ENCODE measurements at places on chromosomes 1 and 21.

DNA sequence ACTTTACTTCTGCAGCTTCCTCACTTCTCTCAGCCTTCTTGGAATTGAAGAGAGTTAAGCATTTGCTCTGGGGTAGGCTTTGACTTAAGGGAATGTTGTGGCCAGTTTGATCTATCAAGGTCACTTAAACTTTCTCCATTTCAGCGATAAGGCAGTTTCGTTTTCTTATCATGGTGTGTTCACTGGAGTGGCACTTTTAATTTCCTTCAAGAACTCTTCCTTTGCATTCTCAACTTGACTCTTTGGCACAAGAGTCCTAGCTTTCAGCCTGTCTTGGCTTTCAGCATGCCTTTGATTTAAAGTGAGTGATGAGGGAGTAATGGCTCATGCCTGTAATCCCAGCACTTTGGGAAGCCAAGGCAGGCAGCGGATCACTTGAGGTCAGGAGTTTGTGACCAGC is 38.7 kb downstream of the HS2ST1 start:
- no peak for DNase-seq

- no peak for DNase-seq
These were observed 592 bp upstream of the ZNF326 start for GRCh38 chr1:89994231-89994804.

DNA sequence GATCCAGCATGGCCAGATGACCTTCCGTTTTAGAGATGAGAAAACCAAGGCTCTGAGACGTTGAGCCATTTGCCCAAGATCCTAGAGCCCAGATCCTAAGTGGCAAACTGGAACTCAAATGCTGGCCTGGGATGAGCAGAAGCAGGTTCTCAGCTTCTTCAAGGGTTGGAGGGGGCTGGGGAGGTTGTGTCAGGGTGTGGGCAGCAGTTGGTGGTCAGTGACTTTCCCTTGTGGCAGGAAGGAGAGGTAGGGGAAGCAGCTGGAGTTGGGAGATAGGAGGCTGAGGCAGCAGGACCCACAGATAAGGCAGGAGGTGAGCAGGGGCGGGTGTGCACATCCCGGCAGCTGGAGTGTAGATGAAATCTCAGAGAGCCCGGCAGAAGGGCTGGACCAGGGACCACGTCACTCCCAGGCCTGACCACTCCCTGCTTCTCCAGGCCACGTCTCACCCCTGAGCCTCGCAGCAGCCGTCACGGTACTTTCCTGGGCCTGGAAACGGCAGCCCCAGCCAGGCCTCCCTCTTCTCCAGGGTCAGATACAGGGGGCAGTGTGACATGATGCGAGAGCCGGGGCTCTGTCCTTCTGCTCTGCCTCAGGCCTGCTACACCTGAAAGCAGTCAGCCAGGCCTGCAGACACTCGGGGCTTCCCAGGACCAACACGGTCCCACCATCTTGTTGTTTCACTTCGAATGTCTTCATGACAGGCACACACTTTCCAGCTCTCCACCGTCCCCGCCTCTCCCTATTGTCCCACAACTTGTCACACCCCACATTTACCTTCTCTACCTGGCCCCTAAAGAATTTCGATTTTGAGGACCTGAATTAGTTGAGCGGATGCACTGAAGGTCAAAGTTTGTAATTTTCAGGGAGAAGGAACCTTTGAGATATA is 11.5 kb upstream of the LAPTM5 start:
- no peak for DNase-seq

- no peak for DNase-seq
These were observed 126.2 kb downstream of the KAZN start for GRCh38 chr1:14724678-14725077.

GRCh38 chr1:113940365-113941244 is 11.5 kb downstream of the HIPK1 start:
- DNase-seq: no peak

GRCh38 chr21:45954261-45954660 is 27.3 kb upstream of the COL6A1 start:
- no peak for DNase-seq

- DNase-seq: no peak
These were observed 28.2 kb downstream of the GPR88 start for GRCh38 chr1:100565937-100566699.

DNA sequence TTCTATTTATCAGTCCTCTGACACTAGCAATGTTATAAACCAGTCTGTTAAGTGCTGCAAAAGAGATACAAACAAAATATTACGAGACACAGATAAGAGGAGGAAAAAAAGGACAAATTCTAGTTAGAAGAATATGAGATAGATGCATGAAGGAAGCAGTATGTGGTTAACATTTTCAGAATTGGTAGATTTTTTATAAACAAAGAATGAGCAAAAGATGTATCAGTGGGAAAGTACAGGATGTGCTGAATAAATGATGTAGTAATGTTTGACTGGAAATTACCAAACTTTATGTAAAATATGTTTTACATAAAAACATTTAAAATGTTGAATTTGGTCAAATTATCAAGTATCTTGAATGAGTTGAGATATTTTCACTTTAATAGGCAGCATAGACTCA is 574.2 kb downstream of the NUF2 start:
- no peak for DNase-seq

DNA sequence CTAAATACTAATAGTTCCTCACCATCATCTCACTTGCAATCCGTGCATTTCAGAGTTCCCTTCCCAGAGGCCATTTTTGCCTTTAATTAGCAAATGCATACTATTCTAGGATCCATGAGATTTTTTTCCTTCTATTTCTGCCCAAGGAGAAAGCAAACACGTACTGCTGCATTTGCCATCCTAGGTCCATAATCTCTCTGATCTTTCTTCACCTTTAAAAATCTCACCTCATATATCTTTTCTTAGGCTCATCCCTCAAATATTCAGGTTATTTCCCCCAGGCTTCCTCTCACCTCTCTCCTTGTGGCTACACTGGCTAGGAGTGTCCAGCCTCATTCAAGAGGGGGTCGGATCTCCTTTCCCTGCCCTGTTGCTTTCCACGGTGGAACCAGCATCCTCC is 338.6 kb downstream of the SETD4 start:
- DNase-seq: no peak

DNA sequence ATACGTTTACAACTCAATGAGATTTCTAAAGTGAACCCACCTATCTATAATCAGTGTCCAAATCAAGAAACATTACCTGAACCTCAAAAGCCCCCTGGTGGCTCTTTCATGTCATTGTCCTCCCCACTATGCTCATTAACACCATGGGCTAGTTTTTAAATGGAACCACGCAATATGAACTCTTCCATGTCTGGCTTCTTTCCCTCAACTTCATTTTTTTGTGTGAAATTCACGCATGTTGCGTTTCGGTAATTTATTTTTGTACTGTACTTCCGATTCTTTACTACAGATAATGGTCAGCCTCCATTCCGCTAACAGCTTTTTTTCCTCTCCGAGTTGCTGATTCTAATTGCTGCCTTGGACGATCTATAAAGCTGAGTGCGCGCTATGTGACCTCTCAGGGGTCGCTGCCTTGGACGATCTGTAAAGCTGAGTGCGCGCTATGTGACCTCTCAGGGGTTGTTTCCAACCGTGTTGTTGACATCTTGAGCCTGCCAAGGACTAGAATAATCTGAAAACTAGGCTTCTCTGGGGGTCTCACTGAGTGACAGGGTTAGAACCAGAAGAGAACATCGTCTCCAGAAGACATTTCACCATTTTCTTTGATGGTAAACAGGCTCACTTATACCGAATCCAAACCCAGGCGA is 1.1 kb upstream of the CACYBP start:
- DNase-seq: peak; percentile 77

GRCh38 chr1:208834381-208835096 is 590.4 kb upstream of the PLXNA2 start:
- DNase-seq: peak; percentile 85

DNA sequence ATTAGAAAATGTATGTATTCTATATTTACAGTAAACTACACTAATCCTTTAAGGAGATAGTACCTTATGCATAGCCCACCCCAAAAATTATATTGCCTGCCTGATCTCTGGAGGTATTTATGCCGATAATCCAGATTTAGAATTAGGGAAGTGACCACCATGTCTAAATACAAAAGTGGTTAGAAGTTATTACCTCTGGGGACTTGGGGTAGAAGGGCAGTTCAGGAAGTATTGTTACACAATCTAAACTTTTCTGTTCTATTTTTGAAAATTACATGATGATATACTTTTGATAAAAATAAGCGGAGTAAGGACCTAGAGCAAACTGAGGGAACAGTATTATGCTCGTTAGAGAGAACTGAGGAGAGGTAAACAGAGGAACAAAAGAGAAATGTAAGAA is 90.5 kb upstream of the ZP4 start:
- DNase-seq: no peak

DNA sequence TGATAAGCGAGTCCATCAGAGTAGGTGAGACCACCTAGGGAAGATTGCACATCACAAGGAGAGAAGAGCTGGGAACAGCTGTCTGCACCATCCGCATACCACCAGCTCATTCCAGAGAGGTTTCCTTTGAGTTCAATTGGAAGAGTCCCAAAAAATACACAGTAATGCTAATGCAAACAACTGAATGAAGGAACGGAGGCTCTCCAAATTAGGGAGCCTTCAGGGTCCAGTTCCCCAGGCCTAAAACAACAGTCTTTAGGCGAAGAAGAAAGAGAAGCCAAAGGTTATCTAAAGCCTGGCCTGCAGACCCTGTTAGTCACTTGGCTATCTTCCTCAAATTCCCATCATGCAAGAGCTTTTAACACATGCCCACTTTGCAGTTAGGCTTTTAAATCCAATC is 246.4 kb downstream of the PBX1 start:
- DNase-seq: no peak

- DNase-seq: peak; percentile 66
These were observed 933 bp downstream of the ANKRD34A start for GRCh38 chr1:145963265-145964019.

GRCh38 chr1:163082971-163083370 is 13.8 kb downstream of the RGS4 start:
- DNase-seq: no peak

DNA sequence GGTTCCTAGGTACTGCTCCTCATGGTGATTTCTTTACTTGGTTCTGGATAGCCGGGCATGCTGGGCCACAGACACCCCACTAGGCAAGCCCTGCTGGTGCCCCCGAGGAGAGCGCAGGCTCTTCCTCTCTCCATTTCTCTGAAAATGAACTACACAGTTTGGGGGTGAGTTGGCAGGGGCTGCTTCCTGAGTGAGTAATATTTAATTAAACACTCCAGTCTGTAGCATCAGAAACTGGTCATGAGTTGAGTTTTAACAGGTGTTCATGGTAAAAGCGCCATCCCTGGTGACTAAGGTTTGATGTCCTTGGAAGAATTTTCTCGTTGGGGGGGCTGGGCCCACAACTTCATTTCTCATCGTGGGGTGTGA is 1.7 kb downstream of the SPSB1 start:
- no peak for DNase-seq

DNA sequence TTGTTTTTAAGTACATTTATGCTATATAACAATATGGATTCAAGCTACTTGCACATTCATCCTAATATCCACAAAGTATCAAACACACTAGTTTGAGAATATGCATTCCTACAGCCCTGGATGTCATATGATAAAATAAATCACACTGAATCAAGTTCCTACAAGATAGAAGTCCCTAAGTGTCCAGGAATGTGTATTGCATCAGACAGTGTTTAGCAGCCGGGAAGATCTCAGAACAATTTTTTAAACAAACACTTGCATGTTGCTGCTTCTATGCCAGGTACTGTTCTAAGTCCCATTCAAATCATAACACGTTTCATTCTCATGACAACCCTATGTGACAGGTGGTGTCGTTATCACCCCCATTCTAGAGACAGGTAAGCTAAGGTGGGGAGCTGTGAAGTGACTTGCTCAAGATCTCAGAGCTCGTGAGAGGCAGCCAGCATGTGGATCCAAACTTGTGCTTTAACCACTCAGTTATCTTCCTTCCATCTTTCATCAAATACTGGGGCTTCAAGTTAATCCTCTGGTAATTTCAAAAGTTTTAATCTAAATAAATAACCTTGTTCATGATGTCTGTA is 68.3 kb upstream of the KIF26B start:
- DNase-seq: no peak

GRCh38 chr1:26038477-26038876 is 7.4 kb downstream of the SLC30A2 start:
- no peak for DNase-seq

DNA sequence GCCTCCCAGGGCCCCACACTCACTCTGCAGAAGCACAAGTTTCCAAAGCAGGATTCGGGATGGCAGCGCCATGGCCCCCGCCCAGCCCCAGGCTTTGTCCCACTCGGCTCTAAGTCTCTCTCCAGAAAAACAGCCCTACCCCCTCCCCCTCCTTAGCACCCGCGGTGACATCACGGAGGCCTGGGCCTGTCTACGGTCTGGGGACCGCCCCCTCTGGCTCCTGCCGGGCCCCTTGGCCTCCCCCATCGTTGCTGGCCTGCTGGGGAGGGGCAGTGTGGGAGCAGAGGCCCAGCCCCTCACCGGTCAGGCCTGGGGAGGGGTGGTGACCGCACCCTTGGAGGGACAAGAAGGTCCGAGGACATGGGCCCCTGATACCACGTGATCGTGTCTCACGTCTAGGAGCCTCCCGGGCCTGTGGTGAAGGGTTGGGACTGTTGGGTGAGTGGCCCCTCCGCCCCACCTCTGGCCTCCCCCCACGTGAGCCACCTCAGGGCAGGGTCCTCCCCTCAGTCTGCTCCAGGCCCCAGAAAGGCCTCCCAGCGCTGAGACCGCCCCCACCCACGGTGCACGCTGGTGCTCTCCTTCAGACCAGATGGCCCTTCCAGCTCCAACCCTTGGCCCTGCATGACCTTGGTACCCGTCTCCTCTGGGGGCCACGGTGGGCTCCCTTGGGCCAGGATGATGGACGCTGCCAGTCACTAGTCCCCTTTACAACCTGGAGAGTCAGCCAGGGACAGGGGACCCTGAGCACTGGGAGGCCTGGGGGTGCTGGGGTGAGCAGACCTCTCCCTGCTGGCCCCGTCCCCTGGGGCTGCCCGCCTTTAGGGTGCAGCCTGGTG is at the start of gene MXRA8:
MXRA8 (minus strand) TSS at position 123 of the 839 bp plus-strand sequence; CDS start at position 72, 51 bp downstream.
- no peak for DNase-seq

DNA sequence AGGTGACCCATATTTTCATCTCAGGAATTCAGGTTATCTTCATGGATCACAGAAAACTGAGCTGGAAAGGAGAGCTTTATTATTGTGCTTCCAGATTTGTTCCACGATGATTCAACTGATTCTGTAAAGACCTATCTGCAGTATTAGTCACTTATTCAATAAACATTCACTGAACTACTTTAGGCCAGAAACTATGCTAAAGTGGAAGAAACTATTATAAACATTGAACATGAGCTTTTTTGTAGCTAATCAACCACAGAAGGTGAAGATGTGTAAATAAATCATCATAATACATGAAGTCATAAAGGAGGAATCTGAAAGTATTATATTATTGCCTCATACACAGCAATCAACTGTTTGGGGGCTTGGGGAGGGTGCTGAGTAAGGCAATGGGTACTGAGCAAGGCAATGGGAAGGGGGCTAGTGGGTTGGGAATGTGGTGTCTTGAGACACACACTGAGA is 30.6 kb upstream of the EXO1 start:
- no peak for DNase-seq

GRCh38 chr1:199597152-199597551 is 430.4 kb upstream of the NR5A2 start:
- DNase-seq: no peak

GRCh38 chr1:166937329-166937728 is 38.0 kb downstream of the ILDR2 start:
- no peak for DNase-seq

GRCh38 chr1:63906047-63906704 is 132.4 kb downstream of the ROR1 start:
- no peak for DNase-seq

All from NCI-H345 (cell line).